Activated naive CD8-positive, alpha-beta T cell treated with anti-CD3 and anti-CD28 coated beads, Interleukin-2, amount 10 ng/mL, durations not matched to agents 7 days and 5 days (primary cell): ENCODE measurements at places on chromosomes 5 and 9. TPM values are rescaled to one million over a fixed set of nuclear protein-coding genes. Genes with fewer than 3 reads are reported as not detected.
A peak's percentile ranks its signal among the peaks of the same experiment; 100 is the strongest.

Gene SOHLH1
- not detected for total RNA-seq

Gene SLC36A2
- not detected for total RNA-seq

Gene MUSK
- total RNA-seq, result not detected

Gene DMRT3
- not detected for total RNA-seq

Gene PCDHGC5
- total RNA-seq, result not detected

Gene BAAT
- not detected for total RNA-seq

Gene SPEF2
- 17.8 TPM for total RNA-seq

Gene ARHGEF39
- 13.1 TPM for total RNA-seq

Gene SELENOP
- 1.1 TPM for total RNA-seq

Gene CBY3
- not detected for total RNA-seq

Gene TMEM174
- not detected for total RNA-seq

Gene SLC6A7
- total RNA-seq, result not detected

- H3K4me3 ChIP-seq, result no peak overlapping the region
- no peaks in the 10 kb centered on the region for H3K4me1 ChIP-seq
- H3K27me3 ChIP-seq, result no peaks in the 10 kb centered on the region
- no peak for DNase-seq
These were observed 235.7 kb upstream of the PRR16 start for GRCh38 chr5:120228262-120229031.

GRCh38 chr5:133298447-133298846 is 246.6 kb downstream of the HSPA4 start:
- peaks cover 3% of the 10 kb centered on the region for H3K4me1 ChIP-seq
- DNase-seq, result no peak
- peaks cover 2% of the 10 kb centered on the region for H3K27me3 ChIP-seq
- H3K4me3 ChIP-seq, result no peak overlapping the region

DNA sequence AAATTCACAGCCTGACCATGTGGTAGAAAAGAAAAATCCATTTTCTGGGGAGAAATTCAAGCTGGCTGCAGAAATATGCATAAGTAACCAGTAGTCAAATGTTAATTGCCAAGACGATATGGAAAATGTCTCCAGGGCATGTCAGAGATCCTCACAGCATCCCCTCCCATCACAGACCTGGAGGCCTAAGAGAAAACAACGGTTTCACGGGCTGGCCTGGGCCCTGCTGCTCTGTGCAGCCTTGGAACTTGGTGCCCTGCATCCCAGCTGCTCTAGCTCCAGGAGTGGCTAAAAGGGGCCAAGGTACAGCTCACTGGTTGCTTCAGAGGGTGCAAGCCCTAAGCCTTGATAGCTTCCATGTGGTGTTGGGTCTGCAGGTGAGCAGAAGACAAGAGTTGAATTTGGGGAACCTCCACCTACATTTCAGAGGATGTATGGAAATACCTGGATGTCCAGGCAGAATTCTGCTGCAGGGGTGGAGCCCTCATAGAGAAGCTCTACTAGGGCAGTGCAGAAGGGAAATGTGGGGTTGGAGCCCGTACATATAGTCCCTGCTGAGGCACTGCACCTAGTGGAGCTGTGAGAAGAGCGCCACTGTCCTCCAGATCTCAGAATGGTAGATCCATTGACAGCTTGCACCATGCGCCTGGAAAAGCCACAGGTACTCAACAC is 49.7 kb downstream of the PTBP3 start:
- H3K36me3 ChIP-seq, result peaks cover 68% of the 10 kb centered on the region
- H3K4me3 ChIP-seq, result no peak overlapping the region
- H3K27me3 ChIP-seq, result no peaks in the 10 kb centered on the region
- DNase-seq, result no peak

DNA sequence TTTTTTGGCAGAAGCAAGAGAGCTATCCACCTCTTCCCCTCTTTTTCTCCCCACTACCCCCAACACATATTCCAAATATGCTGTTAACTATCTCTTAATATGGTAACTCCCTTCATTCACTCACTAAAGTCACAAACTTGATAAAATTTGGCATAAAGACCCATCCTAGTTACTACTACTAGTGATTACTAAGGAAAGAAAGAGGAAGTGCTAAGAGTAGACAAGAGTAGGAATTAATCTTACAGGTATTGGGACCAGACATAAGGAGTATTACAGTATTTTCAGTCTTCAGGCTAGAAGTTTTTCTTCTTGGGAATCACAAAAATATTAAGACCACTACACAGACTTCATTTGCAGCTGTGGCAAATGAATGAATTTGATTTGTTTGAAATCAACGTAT is 2.2 kb downstream of the ADAMTS6 start:
- peaks cover 2% of the 10 kb centered on the region for H3K36me3 ChIP-seq
- no peaks in the 10 kb centered on the region for H3K27me3 ChIP-seq
- H3K27ac ChIP-seq, result no peak overlapping the region
- DNase-seq, result no peak
- peaks cover 14% of the 10 kb centered on the region for H3K4me1 ChIP-seq

DNA sequence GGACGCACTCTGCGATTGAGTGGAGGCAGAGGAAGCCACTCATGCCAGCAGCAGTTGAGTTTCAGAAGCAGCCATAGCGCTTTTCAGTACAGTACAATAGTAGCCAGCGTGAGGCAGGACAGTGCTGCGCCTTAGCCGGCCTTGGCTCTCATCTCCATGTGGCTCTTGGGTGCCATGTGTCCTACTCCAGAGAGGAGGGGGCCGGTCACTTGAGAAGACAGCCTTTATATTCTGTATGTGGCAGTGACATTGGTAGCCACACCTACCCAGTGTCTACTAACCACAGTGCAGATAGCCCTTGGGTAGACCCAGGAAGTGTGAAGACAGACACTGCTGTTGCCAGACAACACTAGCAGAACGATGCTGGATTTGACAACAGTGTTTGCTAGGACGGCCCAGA is 42.3 kb downstream of the FAM78A start:
- no peak for DNase-seq
- H3K4me3 ChIP-seq, result no peak overlapping the region
- H3K4me1 ChIP-seq, result peaks cover 28% of the 10 kb centered on the region
- peak overlapping the region; percentile 9 for H3K27ac ChIP-seq
- H3K36me3 ChIP-seq, result peaks cover 25% of the 10 kb centered on the region

DNA sequence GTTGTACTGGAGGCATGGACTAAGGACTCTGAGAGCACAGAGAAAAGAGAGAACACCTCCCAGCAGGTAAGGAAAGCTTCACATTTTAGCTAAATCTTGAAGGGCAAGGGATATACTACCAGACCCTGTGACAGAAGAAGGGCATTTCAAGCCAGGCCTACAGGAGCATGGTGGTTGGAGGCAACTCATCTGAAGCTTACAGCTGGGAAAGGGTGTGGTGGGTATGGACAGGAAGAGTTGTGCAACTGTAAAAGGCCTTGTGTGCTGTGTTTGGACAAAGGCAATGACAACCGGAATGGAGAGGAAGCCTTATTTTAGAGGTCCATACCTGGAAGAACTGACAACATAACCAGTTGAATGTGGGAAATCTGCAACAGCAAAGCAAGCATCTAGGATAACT is 31.2 kb downstream of the NIPSNAP3B start:
- H3K27me3 ChIP-seq, result no peaks in the 10 kb centered on the region
- no peaks in the 10 kb centered on the region for H3K4me1 ChIP-seq
- H3K27ac ChIP-seq, result no peak overlapping the region

DNA sequence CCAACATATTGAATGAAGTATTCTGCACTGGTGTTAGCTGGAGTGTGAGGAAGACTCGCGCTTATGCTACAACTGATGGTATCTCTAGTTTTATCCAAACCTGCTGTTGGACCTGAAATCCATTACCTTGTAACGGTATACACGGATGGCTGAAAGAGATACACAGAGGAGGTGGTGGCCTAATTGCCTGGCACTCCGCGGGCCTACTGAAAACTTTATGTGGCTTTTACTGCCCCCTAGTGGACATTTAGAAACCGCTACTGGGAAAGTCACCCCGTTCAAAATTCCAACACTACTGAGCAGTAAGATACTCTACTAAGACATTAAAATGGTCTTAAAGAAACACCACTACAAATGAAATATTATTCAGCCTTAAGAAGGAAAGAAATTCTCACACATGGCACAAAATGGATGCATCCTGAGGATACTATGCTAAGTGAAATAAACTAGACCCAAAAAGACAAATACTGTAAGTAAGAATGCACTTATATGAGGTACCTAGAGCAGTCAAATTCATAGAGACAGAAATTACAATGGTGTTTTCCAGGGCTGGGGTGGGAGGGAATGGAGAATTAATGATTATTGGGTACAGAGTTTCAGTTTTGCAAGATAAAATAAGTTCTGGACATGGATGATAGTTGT is 100.4 kb downstream of the TTLL11 start:
- H3K27me3 ChIP-seq, result no peaks in the 10 kb centered on the region
- H3K4me3 ChIP-seq, result no peak overlapping the region
- no peaks in the 10 kb centered on the region for H3K4me1 ChIP-seq

DNA sequence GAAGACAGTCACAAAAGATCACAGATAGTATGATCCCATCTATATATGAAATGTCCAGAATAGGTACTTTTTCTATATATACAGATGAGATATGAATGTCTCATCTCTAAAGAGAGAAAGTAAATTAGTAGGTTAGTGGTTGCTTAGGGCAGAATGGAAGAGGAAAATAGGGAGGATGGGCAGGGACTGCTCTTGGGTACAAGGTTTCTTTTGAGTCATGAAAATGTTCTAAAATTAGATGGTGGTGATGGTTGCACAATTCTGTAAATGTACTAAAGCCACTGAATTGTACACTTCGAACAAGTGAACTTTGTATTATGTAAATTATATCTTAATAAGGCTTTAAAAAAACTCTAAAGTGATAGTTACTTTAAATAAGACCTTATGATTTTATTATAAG is 59.6 kb upstream of the GRAMD2B start:
- no peaks in the 10 kb centered on the region for H3K36me3 ChIP-seq
- H3K27me3 ChIP-seq, result peaks cover 2% of the 10 kb centered on the region
- no peak overlapping the region for H3K27ac ChIP-seq
- DNase-seq, result no peak
- peaks cover 3% of the 10 kb centered on the region for H3K4me1 ChIP-seq

GRCh38 chr5:169696621-169697510 is 59.8 kb downstream of the DOCK2 start:
- no peak for DNase-seq
- no peaks in the 10 kb centered on the region for H3K27me3 ChIP-seq
- no peak overlapping the region for H3K27ac ChIP-seq
- H3K36me3 ChIP-seq, result peaks cover 41% of the 10 kb centered on the region

- H3K36me3 ChIP-seq, result peaks cover 57% of the 10 kb centered on the region
- DNase-seq, result no peak
These were observed 16.6 kb downstream of the ZNF131 start for GRCh38 chr5:43137326-43137725.

DNA sequence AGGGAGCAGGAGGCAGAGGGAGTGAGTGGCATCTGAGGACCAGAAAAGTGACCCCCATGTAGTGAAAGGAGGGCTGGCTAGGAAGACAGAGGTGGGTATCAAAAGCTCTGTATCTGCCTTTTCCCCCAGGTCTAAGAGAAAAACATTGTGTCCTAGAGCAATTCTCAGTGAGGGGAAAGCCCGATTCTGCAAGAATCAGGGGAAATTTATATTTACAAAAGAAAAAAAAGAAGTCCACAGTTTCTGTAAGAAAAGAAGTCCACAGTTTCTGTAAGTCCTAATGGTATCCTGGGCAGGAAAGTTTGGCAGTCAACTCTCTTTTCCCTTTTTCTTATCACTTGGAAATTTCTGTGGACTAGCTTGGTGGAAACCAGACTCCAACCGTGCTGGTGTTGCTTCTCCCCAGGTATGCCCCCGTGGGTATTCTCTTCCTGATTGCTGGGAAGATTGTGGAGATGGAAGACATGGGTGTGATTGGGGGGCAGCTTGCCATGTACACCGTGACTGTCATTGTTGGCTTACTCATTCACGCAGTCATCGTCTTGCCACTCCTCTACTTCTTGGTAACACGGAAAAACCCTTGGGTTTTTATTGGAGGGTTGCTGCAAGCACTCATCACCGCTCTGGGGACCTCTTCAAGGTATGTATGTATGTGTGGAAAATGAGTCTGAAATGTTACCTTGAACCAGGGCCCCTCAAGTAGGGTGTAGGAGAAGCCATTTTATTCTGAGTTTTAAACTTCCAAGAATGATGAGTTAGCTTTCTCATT is 73.0 kb downstream of the SLC1A3 start:
- no peaks in the 10 kb centered on the region for H3K4me1 ChIP-seq
- H3K36me3 ChIP-seq, result no peaks in the 10 kb centered on the region
- no peak overlapping the region for H3K27ac ChIP-seq
- peaks cover 2% of the 10 kb centered on the region for H3K27me3 ChIP-seq

DNA sequence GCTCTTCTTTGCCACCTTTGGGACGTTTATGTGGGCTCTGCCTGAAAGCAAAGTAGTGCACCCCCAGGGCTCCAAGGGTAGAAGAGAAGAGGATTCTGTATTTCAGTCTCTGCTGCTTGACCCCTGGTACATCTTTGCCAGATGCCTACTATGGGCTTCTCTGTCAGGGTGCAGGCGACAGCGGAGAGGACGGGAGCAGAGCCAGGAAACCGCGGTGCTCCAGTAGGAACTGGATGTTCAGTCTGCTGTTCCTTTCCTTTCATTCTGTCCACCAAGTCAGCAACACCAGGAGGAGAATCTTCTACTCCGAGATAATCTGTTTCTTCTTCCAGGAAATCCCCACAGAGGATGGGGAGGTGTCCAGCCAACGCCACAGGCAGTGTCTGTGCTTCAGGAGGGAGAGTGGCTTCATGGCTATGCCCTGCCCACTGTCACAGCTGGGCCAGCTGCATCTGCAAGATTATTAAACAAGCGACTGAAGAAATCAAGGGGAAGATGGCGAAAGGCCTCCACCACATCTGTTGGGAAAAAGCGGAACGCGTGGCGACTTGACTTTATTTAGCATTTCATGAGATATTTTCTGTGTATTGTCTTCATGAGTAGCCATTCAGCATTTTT is 398.3 kb downstream of the IRX1 start:
- no peaks in the 10 kb centered on the region for H3K36me3 ChIP-seq
- H3K27me3 ChIP-seq, result no peaks in the 10 kb centered on the region
- H3K27ac ChIP-seq, result no peak overlapping the region
- no peak overlapping the region for H3K4me3 ChIP-seq
- no peak for DNase-seq

GRCh38 chr5:159451197-159452052 is 121.1 kb upstream of the IL12B start:
- H3K27me3 ChIP-seq, result peaks cover 41% of the 10 kb centered on the region
- no peak overlapping the region for H3K27ac ChIP-seq

- no peak overlapping the region for H3K4me3 ChIP-seq
- H3K27me3 ChIP-seq, result peaks cover 3% of the 10 kb centered on the region
- H3K36me3 ChIP-seq, result no peaks in the 10 kb centered on the region
- peaks cover under 1% of the 10 kb centered on the region for H3K4me1 ChIP-seq
These were observed 132.1 kb downstream of the PHF2 start for GRCh38 chr9:93708289-93708986.

DNA sequence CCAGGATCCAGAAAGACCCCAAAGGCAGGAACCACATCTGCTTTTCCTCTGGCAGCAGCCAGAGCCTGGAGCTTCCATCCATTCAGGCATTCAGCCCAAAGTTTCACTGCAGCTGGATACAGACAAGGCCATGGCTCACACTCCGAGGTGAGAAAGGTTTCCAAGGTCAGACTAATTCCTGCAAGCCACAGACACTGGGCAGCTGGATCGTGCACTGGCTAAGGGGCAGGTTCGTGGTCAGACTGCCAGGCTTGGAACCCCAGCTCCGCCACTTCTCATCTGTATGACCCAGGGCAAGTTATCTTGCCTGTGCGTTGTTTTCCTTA is 36.9 kb downstream of the SPOCK1 start:
- H3K27ac ChIP-seq, result no peak overlapping the region
- no peak for DNase-seq
- H3K4me1 ChIP-seq, result no peaks in the 10 kb centered on the region
- no peak overlapping the region for H3K4me3 ChIP-seq
- peaks cover 10% of the 10 kb centered on the region for H3K27me3 ChIP-seq
